ENCODE measurements at places on chromosomes 6 and 20.

GRCh38 chr20:35181731-35182130, 9.9 kb downstream of the PROCR start:
- no peak for DNase-seq

- DNase-seq, result no peak
Observed at GRCh38 chr20:35833241-35833640, 61.4 kb downstream of the PHF20 start.

- DNase-seq, result no peak
Observed at GRCh38 chr20:3706774-3707507, 5.5 kb downstream of the SIGLEC1 start.

- no peak for DNase-seq
Observed at GRCh38 chr6:122482750-122483080, 11.1 kb upstream of the SERINC1 start.

DNA sequence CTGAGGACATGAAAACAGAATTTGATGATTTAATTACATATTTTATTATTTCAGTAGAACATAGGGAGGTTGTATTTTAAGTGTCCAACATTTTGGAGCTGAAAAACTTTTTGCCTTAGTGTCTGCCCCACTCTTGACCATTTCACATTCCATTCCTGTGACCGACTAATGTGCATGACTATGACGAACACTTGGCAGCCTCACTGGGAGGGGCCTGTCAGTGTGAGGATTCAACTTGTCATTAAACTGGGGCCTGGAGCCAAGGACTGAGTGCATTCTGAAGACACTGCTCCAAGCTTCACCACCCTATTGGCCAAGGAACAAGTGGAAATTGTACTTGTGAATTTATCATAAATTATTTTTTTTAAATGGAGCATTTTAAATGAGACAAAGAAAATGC, 661.3 kb downstream of the BCKDHB start:
- no peak for DNase-seq

DNA sequence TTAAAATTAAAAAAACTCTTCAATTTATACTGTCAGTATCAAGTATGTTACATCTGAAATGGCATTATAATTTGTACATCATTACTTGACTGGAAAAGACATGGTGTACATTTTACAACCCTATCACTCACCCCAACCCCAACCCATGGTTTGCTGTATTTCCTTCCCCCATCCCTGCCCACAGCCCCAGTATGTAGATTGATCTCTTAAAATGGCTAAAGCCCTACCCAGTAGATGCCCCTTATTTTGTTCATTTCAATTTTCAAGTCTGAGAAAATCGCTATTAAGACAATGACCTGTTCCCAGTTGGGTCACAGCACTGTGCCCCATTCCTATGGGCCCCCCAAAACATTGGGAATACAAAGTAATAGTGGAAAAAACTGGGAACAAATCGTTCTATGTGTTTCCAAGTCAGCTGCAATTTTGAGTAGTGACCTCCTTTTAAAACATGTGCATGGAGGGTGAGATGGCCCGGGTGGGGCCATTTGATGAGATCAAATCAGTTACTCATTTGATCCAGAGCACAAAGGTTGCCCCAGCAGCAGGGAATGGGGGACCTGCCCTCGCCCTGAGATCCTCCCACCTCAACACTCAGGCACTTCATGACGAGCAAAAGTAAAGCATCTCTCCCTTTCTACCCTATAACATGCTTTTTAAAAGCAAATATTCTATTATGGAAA, 13.3 kb downstream of the EZR start:
- no peak for DNase-seq

DNA sequence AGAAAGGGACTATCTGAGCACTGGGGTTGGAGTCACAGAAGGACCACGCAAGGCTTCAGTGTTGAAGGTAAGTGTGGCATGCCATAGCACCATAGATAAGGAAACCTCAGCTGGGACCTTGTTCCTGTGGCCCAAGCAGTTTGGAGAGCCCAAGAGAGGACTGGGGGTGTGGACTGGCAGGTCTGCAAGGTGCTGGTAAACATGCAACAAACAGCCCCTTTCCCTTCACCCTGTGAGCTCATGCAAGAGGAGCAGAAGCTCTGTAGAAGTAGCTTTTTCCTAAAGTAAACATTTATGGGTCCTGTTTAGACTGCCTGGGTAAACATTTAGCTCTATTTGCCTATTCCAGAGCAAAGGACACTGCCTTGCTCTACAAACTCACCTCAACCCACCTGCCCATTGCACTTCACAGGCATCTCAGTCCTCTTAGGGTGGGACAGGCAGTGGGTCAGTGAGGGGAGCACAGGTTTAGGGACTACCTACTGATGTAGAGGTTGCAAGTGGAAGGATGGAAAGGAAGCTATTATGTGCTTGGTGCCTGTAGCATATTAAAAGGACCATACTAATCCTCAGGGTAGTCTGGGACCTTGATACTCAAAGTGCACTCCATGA, 12.0 kb downstream of the ZSCAN31 start:
- no peak for DNase-seq

GRCh38 chr6:89690944-89691324, 52.4 kb upstream of the LYRM2 start:
- DNase-seq, result no peak

GRCh38 chr6:72740135-72740534, 118.3 kb downstream of the KCNQ5 start:
- DNase-seq, result no peak

GRCh38 chr6:51968265-51968664, 119.1 kb downstream of the PKHD1 start:
- DNase-seq, result no peak

DNA sequence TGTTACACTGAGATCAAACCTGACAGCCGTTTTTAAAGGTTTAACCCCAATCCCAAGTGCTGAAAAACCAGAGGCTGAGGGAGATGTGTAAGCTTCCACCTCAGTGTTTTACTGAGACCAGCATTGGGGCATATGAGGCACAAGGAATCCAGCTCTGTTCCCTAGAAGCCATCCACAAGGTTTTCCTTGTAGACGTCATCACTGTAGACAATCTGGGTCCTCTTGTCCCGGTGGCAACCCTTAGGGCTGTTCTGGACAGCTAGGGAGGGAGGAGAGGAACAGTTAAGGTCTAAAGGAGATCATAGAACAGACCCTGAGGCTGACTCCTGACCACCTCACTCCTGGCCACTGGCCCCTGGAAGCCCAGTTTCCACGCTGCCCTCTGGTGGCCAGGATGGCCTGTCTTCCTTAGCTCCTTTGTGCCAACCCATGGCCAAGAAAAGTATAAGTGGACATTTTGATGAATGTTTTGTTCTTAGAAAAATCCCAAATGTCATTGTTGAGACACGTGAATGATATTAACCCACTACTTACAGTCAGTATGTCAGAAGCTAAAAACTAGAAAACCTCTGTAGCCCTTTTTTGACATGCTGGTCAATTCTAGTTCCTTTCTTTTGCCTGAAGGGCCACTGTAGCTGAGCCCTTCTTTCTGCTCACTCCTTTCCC, 6.4 kb downstream of the CFB start:
- no peak for DNase-seq

DNA sequence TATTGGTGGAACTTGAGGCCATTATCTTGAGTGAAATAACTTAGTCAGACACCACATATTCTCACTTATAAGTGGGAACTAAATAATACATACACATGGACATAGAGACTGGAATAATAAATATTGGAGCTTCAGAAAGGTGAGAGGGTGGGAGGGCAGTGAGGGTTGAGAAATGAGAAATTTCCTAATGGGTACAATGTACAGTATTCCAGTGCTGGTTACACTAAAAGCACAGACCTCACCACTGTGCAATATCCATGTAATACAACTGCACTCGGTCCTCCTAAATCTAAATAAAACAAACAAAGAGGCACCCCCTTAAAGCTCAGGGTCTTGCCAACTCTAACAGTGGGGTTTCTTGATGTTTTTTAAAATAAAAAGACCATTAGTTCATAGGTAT, 53.2 kb downstream of the IGF2R start:
- DNase-seq, result no peak

DNA sequence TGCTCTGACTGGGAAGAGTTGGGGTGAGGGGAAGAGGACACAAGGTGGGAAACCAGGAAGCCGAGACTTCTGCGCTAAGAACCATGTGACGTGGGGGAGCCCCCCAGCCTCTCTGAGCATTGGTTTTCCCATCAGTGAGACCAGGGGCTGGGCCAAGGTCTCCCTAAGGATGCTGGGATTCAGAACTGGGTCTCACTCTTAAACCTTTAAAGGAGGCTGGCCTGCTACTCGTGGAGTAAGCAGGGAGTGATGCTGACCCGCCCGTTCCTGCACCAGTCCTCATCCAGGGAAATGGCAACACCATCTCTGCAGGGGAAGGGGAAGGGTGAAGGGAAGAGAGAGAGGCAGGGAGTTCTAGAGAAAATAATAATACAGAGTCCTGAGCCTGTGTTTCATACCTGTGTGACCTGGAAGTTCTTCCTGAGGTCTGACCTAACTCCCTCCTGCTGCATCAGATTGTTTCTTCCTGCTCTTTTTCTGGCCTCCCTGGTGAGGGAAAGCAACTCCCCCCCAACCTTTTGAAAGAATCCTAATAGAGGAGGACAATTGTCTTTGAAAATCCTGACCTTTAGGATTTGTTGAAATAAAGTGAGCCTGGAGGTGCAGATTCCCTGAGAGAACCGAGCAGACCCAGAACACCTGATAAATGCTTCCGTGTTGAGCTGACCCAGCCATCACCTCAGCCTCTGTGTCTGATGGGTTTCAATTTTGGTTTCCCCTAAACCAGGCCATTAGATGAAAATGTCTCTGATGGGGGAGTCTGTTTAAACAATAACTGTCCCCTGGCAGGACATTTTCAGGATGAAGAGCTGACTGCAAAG, 3.0 kb upstream of the GRM4 start:
- no peak for DNase-seq

DNA sequence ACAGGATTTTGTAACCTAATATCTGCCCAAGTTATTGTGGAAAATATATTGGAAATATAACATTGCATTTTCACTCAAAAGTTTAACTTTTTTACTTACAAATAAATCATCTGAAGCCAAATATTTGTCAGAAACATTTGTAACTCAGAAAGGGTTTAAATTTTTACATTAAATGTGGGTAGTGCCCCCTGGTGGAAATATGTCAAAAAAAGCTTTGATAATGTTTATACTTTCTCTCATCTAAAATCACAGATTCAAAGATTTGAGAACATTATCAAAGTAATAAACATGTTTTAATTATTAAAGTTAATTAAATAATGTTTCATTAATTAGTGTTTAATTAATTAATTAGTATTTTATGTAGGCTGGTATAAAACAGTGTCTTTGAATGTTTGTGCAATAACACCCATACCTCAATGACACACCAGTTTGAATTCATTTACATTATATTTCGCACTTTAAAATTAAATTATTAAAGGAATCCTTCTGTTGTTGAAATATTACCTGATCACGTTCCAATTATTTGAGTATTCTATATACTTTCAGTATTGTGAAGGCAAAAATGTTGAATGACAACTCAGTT, 320.1 kb upstream of the FKBP1C start:
- no peak for DNase-seq

DNA sequence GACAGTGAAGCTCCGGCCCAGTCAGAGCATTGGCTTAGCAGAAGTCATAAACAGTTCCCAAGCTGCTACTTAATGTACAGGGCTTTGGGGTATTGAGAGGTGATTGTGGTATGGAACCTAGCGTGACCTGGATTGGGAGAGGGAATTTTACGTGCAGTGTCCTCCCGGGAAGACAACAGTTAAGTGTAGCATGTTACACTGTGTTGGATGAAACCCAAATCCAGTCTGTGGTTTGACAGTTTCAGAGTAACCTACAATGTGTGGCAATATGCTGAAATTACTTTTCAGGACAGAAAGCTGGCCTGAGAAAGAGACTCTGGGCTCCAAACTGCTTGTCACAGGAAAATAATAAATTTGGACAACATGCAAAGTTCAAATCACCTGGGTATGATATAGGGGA, 28.1 kb upstream of the RALGAPA2 start:
- no peak for DNase-seq
